SK-MEL-5 (cell line): ENCODE measurements at places on chromosomes 4 and X. TPM values are rescaled to one million over a fixed set of nuclear protein-coding genes. Genes with fewer than 3 reads are reported as not detected.

Gene MTMR8
- 1.6 and 3.4 TPM in 2 replicates for total RNA-seq

Gene UBA1
- 169 and 186 TPM in 2 replicates for total RNA-seq

Gene CCSER1
- total RNA-seq = 23.1 and 23.8 TPM in 2 replicates

Gene PNMA5
- total RNA-seq = not detected in 2 replicates

Gene F8A3
- 1.6 and 1.8 TPM in 2 replicates for total RNA-seq

Gene GPRIN3
- 3.8 and 5.1 TPM in 2 replicates for total RNA-seq

Gene MAGEB17
- 0.40 TPM in 1 of 2 replicates, not detected in the other for total RNA-seq

Gene MAGIX
- 1.4 and 2.6 TPM in 2 replicates for total RNA-seq

Gene TEX13D
- 0.45 TPM in 1 of 2 replicates, not detected in the other for total RNA-seq

Gene CRMP1
- total RNA-seq = 0.72 and 0.85 TPM in 2 replicates
